ENCODE measurements at places on chromosomes 1 and 21. TPM values are rescaled to one million over a fixed set of nuclear protein-coding genes. Genes with fewer than 3 reads are reported as not detected.

Gene HSPB7
- not detected for total RNA-seq

- no peak for DNase-seq
These were observed 2.4 kb upstream of the IKBKE start for GRCh38 chr1:206467915-206468314.

DNA sequence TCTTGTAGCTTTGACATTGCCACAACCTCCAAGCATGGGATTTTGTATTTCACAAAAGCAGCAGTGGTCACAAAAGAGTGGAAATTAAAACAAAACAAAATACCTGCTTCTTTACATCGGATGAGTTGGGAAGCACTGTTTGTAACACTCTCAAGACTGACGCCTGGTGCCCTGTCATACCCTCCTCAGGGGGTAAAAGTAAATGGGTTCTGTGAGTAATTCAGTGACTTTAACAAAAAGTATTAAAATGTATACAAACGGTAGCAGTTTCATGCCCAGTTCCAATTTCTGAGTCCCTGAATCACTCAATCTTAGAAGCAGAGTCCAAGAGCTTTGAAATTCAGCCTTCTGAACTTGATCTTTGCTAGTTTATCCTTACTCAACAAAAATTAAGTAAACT is 152.5 kb downstream of the TIAM1 start:
- no peak for DNase-seq

DNA sequence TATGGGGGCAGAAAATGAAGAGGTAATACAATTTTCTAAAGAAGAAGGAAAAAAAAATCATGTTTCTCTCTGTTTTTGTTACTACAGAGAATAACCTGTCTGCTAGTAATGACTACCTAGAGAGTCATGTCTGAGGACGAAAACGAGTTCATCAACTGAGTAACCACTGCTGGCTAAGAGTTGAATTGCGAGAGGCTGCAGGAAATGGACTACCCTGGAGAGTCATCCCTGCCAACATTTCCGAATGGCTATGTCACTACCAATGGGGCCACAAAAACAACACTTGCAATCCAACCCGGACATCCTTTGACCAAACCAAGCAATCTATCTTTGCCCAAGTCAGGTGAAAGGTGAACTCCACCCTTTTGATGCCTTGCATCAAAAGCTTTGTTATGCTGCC is 120.6 kb downstream of the FCRL5 start:
- no peak for DNase-seq

Gene IL20
- not detected for total RNA-seq

DNA sequence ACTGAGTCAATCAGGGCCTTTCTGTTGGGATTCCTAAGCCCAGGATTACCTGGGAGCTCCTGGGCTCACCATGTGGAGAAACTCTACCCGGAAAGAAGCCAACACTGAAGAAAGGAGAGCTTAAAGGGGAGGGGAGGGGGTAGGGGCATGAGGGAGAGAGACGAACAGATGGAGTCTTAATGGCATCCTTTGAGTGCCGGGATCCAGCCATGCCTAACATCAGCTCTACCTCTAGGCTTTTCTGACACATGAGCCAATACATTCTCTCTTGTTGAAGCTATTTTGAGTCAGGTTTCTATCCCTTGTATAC is 75.0 kb downstream of the NPHP4 start:
- DNase-seq = no peak

DNA sequence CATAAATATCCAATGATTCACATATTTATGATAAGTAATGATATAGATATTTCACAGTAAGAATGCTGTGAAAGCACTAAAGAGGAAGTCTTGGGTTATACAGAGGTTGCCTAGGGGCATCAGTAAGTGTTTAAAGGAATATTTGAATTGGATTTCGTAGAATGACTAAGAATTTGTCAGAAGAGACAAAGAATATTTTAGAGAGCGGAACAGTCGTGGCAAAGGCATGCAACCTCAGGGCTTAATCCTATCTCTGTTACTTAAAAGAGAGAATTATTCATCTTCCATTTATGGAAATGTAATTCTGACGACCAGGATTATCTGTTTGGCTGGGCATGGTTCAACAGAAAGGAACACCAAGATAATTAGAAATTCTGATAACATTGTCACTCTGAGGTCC is 171.9 kb upstream of the NR5A2 start:
- no peak for DNase-seq
